ENCODE measurements at places on chromosomes 3 and 15.

GRCh38 chr3:59186725-59187124 is 136.9 kb upstream of the CFAP20DC start:
- no peak for DNase-seq

DNA sequence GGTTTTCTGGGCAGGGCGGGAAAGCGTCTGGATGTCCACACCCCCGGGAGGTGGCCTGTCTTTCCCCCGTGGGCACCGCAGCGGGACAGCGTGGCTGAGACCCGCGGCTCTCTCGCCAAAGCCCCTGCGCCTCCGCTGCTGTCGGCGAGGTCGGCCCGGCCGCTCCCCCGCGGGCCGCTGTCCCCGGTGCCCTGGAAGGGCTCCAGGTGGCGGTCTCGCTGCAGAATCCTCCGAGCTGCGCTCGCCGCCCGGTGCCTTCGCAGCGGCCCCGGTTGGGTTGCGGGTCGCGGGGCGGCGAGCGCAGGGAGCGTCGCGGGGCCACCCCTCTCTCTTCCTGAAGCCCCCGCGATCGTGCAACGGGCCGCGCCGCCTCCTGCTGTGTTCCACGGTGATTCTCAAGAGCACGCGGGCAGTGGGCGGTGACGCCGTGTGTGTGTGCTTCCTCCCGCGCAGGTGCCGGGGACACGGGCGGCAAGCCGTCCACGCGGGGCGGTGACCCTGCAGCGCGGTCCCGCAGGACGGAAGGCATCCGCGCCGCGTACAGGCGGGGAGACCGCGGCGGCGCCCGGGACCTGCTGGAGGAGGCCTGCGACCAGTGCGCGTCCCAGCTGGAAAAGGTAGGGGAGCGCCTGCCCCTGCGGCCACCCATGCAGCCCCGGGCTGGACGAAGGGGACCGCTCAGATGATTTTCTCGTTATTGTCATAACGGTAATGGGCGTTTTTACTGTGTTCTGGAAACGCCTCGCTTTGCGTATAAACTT is 54.4 kb downstream of the LRRK1 start:
- no peak for DNase-seq

- DNase-seq, result no peak
Measured at GRCh38 chr15:97966924-97967620, 6.6 kb downstream of the ARRDC4 start.

- DNase-seq, result peak; percentile 42
Measured at GRCh38 chr15:39801641-39802309, 19.1 kb upstream of the FSIP1 start.

- no peak for DNase-seq
Measured at GRCh38 chr15:81843226-81843625, 202.6 kb downstream of the MEX3B start.

GRCh38 chr3:184238246-184238818 is 8.9 kb downstream of the VWA5B2 start:
- DNase-seq, result no peak

- no peak for DNase-seq
Measured at GRCh38 chr3:15952543-15953175, 154.9 kb upstream of the ANKRD28 start.

GRCh38 chr3:9168241-9168741 is 81.2 kb downstream of the SRGAP3 start:
- no peak for DNase-seq

- DNase-seq, result no peak
Measured at GRCh38 chr3:47340866-47341265, 40.0 kb upstream of the PTPN23 start.

DNA sequence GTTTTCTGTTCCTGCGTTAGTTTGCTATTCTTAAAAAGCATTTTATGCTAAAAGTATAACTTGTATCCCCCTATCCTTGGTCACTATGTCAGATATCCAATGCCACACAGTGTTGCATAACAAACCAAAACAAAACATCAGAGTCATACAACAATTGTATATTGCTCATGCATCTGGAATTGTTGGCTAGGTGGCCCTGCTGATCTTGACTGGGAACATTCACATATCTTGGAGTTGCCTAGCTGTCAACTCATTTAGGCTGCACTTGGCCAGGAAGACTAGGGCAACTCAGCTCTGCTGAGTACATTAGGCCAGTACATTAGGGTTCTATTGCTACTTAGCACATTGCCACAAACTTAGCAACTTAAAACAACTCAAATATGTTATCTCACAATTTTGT is 706.5 kb upstream of the UBE2E2 start:
- DNase-seq, result no peak

- peak; percentile 5 for DNase-seq
Measured at GRCh38 chr15:77144492-77145070, 73.7 kb upstream of the TSPAN3 start.

DNA sequence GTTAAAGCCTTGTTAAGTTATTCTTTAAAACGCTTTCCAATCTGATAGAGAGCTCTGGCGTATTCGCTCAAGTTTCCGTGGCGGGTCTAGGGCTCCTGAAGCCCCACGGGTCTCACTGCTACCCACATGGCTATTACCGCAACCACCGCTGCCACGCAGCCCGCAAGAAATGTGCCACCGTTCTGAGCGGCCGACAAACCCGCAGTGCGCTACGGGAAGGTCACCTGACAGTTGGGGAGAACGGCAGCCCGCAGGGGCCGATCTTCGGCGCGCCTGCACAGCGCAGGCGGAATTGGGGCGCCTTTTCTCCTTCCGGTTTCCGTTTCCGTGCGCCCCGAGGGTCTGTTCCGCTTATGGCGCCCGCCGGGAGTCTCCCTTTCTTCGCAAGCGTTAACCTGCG is 76.6 kb upstream of the SNRPN start:
- DNase-seq, result no peak

GRCh38 chr3:29864809-29865208 is 583.9 kb downstream of the RBMS3 start:
- no peak for DNase-seq

DNA sequence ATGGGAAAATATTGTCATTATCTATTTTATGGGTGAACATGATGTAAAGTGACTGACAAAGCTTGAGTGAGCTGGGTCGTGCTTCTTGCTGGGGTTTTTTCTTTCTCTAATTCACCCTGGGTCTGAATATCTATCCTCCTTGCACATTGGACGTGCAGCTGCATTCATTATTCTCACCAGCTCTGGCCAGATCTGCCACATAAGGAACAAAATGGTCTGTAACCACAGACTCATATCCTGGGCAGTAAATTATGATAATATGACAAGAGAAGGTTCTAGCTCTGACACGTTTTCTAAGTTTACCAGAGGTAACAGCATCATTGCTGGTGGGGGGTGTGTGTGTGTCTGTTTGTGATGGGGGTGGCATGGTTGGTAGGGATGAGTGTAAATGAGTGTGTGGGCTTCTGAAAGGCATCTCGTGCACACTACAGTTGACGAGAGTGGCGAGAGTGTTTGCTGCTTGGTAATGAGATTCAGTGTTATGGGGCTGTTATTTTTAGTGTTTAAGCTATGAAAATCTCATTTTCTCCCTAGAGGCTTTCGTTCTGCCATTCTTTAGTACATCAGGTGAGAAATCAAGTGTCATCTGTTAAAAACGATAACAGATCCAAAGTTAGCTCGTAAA is 418.4 kb downstream of the PDCD6IP start:
- no peak for DNase-seq

- peak; percentile 71 for DNase-seq
Measured at GRCh38 chr15:94324117-94324826, 92.9 kb downstream of the MCTP2 start.

Data from LoVo (cell line).